ENCODE measurements at places on chromosomes 2 and 18.

DNA sequence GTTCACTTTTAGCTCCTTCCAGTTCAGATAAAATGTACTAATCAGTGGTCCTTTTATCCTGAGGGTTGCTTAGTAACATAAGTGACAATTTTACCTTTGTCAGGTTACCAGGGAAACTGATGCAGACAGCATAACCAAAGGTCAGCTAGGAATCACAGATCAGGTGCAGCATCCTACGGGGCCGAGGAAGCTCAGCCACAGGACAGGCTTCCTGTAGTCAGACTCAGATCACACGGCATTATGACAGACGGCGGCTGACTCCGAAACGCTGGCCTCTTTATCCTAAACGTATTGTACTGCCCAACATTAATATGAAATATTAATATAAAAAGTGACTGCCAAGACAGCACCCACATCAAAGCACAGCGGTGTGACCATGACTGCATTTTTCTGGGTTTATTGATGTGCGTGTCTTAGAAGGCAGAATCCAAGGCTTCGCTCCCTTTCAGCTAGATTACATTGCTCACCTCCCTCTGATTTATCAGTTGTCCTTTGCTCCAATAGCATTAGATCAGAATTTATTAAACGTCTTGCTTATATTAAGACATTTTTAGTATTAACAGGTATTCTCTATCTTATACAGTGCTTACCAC lies 444.5 kb downstream of the CMPK2 start:
- DNase-seq: no peak

DNA sequence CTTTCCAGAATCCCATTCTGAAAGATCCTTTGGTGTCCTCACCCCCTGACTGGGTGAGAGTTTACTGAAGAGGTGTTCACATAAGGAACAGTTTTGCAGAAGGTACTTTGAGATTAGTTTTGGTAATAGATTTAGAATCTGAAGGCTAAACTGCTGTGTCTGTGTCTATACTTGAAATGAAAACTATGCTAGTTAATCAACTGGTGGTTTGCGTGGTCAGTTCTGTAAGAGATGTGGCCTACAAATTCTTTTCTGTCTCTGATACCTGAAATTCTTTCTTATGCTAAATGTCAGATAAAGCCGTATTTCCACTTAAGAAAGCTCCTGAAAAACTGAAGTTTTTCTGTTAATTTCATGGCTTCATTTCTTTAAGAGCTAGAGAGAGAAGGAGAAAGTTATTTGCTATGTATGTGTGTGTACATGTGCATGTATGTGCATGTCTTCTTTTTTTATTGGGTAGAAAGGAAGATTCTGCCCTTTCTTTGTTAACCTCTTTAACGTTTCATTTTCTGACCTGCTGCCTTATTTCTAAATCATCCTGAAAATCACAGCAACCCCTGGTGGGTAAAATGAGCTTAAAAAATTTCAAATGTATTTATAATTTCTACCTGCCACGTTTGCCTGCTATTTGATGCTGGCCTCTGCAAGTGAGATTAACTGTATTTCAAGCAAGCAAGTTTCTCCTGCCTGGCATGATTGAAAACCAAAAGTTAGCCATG lies 552.0 kb upstream of the NRP2 start:
- no peak for DNase-seq

DNA sequence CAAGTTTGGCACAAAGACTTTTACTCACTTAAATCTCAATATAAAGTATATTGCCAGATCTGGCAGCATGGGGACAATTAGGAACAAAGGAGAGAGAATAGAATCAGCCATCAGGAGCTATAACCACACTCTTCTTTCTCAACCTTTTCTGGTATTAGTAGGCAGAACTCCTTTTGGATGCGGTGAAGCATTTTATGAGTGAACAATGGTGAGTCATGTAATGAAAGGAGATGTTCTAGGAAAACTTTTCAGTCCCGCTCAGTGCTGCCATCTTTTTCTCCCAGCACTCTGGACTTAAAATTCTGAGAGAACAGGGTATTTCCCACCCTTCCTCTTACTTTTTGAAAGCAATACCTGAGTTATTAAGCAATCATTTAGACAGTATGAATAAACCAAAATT lies 32.2 kb downstream of the PLEKHA3 start:
- DNase-seq: no peak

GRCh38 chr18:10213526-10213925 lies 240.9 kb upstream of the APCDD1 start:
- no peak for DNase-seq

DNA sequence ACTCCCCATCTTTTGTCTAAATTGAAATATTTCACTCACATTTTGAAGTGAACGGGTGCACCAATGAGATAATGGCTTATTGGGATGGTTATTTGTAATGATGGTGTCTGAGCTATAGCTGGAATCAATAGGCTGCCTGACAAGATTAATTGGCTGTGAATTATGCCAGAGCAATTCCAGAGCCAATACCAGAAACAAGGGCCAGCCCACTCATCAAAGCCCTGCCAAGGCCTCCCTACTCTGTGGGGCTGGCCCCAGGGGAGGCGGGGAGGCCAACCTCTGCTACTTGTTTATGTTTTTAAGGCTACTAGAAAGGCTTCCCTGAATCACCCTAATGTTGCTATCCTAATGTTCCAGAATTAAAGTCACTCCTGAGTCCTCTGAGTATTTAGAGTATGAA lies 29.1 kb upstream of the NEMP2 start:
- DNase-seq: no peak

All from stimulated activated CD4-positive, alpha-beta T cell treated with anti-CD3 and anti-CD28 coated beads, Interleukin-1b, Interleukin-23, amount 100 ng/mL, for 1 hour (primary cell).